ENCODE measurements at places on chromosomes 6 and 20. TPM values are rescaled to one million over a fixed set of nuclear protein-coding genes. Genes with fewer than 3 reads are reported as not detected.
A peak's percentile ranks its signal among the peaks of the same experiment; 100 is the strongest.

- no peak for DNase-seq
Observed at GRCh38 chr6:138034229-138034628, 73.0 kb downstream of the PERP start.

Gene KCNB1
- total RNA-seq = 0.02 TPM

GRCh38 chr6:151209071-151209831, 30.5 kb upstream of the AKAP12 start:
- peak; percentile 46 for DNase-seq

Gene SOX18
- 0.11 TPM for total RNA-seq

- DNase-seq = peak; percentile 38
Observed at GRCh38 chr20:45835825-45836224, 2.2 kb downstream of the SNX21 start.

DNA sequence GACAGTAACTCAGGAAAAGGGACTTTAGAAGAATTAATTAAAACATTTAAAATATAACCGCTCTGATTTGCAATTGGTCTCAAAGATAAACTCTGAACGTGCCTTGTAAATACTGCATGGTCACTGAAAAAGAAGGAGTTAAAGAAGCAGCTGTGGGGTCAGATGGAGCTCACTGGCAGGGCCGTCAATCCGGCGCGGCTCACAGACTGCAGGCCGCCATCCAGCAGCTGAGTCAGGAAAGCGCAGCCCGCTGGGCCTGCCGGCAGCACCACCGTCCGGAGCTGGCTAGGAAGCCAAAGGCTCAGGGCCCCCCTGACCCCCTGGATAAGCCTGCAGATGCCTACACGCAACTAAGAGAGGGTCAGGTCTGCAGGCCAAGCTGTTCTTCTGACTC, 54.2 kb upstream of the FRMD1 start:
- no peak for DNase-seq

Gene PKIB
- 0.23 TPM for total RNA-seq

DNA sequence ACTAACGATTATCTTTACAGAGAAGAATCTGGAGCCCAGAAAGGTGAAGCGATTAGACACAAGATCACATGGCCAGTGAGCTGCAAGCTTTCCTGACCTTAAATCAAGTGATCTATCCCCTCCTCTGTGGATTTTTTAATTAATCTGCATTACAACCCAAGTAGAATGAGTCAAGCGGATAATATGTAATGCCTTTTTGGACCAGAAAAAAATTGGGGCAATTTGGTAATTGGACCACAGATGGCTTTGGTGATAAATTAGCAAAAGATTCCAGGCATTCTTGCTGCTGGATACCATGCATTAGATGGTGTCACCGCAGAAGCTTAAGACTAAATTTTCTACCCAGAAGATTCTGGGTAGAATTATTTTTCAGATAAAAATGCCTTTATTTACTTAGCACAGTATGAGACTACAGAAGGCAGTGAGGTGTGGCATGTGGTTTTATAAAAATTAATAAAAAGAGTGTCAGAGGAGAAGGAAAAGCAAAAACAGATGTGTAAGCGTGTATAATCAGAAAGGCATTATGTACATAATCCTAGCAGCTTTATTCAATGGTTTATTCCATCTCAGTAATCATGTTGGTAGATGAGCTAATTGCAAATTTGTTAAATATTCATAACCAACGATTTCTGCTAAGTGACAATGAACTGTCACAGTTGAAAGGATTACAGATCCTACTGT, 53.9 kb upstream of the PCSK2 start:
- DNase-seq = no peak

DNA sequence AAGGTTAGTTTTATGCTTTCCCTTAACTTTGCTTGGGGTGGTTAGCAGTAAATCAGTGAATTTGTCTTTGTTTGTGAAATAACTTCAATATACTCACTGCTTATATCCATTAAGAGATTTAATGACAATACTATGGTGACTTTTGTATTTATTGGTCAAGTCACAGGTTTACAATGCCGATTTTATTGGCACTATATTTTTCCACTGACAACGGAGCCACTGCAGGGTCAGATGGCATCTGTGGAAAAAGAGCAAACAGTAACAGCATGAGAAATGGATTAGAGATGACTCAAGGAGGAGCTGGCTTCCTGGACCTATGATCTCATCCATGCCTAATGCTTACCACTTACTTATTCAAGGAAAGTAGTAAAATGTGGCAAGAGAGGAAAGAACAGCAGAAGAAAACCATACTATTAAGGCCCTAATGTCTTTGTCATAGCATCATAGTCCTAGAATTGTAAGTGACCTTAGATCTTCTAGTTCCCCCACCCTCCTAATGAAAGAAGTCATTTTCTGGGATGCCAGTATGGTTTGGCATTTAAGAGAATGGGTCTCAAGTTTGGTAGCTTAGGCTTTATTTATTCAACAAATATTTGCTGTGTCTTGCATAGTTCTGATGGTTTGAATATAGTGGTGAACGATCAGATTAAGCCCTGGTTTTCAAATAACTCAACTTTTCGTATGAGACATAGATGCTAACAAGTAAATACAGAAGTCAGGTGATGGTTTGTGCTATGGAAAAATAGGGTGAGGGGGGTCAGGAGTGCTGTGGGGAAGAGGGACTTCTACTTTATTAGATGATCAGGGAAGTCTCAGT, 18.5 kb downstream of the RNF144B start:
- DNase-seq = peak; percentile 93

Gene FAM209B
- total RNA-seq = not detected

DNA sequence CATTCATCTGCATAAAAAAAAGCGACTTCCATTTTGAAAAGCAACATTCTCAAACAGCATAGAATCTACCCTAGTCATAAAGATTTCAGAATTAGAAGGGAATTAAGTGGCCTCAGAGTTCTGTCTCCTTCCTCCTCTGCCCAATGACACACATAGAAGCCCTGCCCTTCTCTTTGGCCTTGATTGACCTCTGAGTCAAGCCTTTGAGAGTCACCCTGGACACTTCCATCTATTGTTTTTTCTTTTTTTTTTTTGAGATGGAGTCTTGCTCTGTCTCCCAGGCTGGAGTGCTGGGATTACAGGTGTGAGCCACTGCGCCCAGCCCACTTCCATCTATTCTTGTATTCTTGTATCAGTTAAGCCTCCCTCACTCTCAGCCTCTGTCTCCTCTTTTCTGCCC, 44.8 kb upstream of the CTNNBL1 start:
- peak; percentile 12 for DNase-seq

DNA sequence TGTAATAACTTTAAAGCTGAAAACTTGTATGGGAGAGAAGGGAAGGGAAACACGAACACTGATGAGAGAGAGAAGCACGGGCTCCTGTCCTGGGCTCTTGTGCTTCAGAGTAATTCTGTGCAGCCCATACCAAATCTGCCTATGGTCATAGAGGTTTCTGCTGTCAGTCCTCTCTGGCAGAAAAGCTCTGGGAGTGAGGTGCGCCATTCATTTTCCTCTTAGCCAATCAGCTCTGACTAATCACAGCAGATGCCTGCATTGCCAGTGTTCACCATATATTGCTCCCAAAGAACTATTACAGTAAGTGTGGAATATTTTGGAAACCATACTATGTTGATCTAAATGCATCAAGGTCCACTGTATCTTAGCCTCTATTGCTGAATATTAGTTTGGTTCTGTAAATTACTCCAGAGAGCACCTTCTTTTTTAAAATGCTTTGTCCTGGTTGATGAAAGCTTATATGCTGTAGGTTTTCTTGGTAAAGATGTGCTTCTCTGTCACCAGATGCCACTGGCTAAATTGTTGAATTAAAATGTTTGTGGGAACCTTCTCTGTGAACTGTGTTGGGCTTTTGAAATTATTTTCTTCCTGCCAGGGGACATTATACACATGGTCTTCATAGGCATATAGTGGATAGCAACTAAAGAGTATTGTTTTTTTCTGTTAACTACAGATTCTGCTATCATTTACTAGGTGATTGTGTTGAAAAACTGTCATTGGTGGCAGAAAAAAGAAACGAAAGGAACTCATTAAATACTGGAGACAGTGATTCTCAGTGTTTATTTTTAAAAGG, 38.3 kb downstream of the DCBLD1 start:
- no peak for DNase-seq

DNA sequence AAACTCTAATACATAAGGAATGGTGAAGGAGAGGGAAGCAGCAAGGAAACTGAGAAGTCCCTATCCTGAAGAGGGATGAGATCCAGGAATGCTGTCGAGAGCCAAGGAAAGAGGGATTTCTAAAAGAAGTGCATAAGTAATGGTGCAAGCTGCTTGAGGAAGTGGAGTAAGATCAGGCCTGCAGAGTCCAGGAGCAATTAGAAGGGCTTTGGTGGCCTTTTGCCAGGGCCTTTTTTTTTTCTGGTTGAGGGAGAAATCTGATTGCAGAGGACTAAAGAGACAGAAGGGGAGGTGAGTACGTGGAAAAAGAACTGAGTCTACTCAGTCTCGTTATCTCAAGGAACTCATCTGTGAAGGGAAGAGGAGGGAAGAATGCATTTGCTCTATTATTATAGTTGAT, 396.2 kb downstream of the UTRN start:
- peak; percentile 4 for DNase-seq

Gene SIRPD
- total RNA-seq = not detected

Gene HLA-DQB1
- total RNA-seq = not detected

GRCh38 chr20:14717134-14717999, 380.0 kb upstream of the FLRT3 start:
- no peak for DNase-seq

DNA sequence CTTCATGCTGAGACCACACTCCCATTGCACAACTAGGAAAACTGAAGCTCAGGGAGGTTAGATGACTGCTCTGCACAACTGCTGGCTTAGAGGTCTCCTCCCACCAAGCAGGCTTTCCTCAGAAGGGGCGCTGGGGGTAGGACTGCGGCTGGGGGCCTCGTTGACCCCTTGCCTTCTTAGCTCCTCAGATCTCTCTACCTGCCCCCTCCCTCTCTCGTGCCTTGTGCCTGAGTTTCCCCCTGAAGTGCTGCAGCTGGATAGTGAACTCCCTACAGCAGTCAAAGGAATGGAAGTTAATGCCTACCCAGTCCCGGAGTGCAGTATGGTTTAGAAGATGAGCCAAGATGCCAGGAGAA, 149.8 kb downstream of the GRM4 start:
- DNase-seq = no peak

DNA sequence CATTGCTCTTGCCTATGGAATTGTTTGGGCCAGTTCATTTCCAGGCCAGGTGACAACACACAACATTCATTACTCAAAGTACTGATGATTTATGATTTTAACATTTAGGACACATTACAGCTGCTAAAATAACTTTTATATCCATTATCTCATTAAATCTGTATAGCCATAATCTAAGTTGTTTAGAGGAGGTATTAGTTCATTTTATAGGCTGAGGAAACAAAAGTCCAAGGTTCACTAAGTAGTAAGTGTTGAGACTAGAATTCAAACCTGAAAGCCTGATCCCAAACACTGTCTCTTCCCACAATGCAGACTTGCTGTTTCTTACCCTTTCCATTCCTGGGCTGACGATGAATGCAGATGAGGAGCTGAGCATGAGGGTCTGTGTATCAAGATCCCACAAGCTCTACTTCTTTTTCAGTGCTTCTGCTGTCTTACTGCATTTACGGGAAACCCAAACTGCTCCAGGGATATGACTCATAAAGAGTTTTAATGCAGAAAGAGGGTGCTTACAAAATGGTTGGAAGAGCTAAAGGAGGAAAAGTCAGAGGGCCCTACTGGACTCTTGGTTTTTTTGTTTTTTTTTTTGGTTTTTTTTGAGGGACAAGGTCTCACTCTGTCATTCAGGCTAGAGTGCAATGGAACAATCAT, 17.9 kb downstream of the TENT5A start:
- DNase-seq = no peak

Gene SLC12A5
- 1.3 TPM for total RNA-seq

GRCh38 chr20:1801929-1802306, 93.3 kb upstream of the SIRPA start:
- no peak for DNase-seq

Gene ANKRD6
- 1.0 TPM for total RNA-seq

Gene NFKBIE
- total RNA-seq = 11.4 TPM

Gene WFDC12
- total RNA-seq = not detected

GRCh38 chr6:14542670-14543366, 425.2 kb downstream of the CD83 start:
- peak; percentile 43 for DNase-seq

Gene GSTA2
- not detected for total RNA-seq

Gene STX7
- total RNA-seq = 19.7 TPM

GRCh38 chr6:92715991-92716390, 703.4 kb downstream of the EPHA7 start:
- DNase-seq = no peak

Gene SMLR1
- total RNA-seq = not detected

GRCh38 chr6:27154696-27155095, 92.8 kb upstream of the PRSS16 start:
- no peak for DNase-seq

DNA sequence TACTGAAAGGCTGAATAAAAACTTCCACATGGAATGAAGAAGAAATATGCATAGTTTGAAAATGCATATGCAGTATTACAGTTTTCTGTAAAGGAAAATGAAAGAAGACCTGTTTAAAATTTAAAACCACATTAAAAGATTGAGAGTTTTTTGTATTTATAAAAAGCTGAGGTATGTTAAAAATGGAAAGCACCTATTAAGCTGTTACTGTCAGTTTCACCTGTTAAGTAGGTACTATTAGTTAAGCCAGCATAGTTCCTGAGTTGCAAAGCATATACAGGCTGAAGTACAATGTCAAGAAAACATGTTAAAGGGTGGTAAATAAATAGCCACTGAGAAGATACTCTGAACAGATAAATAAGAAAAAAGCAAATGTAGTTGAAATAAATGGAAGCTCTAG, 69.9 kb downstream of the ATXN1 start:
- DNase-seq = no peak

Gene PDYN
- not detected for total RNA-seq

GRCh38 chr6:32779036-32779435, 15.7 kb upstream of the HLA-DQB2 start:
- no peak for DNase-seq

Gene DEFB132
- not detected for total RNA-seq

Gene BACH2
- total RNA-seq = 0.30 TPM

GRCh38 chr6:43776799-43777776, 7.1 kb downstream of the VEGFA start:
- no peak for DNase-seq

Gene BMP6
- total RNA-seq = 4.0 TPM

- DNase-seq = peak; percentile 32
Observed at GRCh38 chr6:6661684-6662083, 73.2 kb downstream of the LY86 start.

Gene TNF
- not detected for total RNA-seq

- DNase-seq = no peak
Observed at GRCh38 chr20:57567471-57568079, 6.7 kb downstream of the PCK1 start.

- no peak for DNase-seq
Observed at GRCh38 chr6:121142093-121142492, 192.2 kb downstream of the TBC1D32 start.

Gene PHACTR1
- total RNA-seq = 7.8 TPM

Gene CGA
- total RNA-seq = 0.13 TPM

Gene MDFI
- total RNA-seq = 45.8 TPM
